Activated CD4-positive, alpha-beta T cell treated with anti-CD3 and anti-CD28 coated beads, Interleukin-2, amount 50 U/mL, for 24 hours (primary cell): ENCODE measurements at places on chromosomes 5 and 9.

- no peak for DNase-seq
These were observed 10.7 kb downstream of the SLC25A25 start for GRCh38 chr9:128078504-128079434.

DNA sequence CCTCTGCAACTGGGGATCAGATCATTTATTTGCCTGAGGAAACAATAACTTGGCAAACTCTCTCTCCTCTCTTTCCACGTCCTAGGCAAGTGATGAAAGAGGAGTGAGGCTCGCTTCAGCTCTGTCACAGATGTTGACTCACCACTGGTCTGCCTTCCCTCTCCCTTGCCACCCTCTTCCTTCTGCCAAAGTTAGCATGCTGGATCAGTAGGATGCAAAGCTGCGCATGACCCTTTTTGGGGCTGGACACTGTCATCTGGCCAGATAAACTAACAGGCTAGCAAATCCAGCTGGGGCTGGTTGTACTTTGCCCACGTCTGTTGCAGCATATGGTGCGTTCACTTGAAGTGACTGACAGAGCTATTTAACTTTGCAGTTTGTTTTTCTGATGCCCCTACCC, 36.2 kb upstream of the SMARCA2 start:
- DNase-seq = no peak

GRCh38 chr9:76526026-76526425, 67.0 kb downstream of the GCNT1 start:
- no peak for DNase-seq

DNA sequence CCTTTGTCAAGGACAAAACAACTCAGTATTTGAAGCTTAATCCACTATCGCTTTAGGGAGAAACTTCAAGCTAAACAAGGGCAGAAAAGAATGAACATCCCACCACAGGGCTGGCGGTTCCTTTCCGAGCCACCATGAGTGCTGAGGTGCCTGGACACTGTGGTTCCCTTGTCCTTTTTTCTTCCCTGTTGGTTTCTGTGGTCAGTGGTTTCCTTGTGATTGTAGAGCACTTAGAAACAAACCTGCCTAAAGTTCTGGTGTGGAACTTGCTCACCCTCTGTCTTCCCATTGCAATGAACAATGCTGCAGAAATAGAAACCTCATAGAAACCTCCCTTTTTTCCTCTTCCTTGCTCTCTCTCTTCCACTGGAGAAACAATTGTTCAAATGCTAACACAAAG, 79.3 kb upstream of the TBC1D2 start:
- no peak for DNase-seq

DNA sequence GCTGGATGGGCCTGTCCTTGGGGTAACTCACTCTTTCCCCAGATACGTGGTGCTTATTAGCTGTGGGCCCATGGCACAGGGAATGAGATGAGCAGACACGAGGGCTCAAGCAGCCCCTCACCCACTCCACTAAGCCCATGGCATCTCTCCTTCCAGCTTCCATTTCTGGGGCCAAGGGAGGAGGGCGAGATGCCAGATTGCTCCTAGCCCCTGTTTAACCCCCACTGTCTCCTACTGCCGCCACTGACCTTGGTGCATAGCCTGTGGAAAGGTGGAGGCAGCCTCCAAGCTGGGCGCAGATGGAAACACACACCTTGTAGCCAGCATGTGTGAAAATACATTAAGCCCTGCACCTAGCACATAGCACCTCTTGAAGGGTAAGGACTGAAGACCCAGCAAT, 167.6 kb downstream of the FSTL4 start:
- DNase-seq = no peak

GRCh38 chr9:131227959-131228460, 48.3 kb downstream of the FAM78A start:
- DNase-seq = no peak

DNA sequence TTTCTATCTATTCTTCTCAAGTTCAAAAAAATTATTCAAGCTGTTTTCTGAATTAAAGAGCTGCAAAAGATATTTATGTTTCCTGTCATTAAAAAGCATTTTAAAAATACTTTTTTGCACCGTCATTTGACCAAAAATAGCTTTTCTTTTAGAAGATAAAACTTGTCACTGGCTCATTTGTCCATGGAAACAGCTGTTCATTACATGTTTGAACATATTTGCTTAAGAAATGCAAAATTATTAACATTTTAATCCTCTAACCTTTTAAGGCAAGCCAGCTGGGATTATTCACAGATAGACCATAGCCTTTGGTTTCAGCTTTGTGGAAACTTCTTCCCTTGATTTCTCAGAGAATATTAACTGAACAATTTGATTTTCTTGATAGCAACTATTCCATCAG, 393.9 kb downstream of the TUSC1 start:
- DNase-seq = no peak

DNA sequence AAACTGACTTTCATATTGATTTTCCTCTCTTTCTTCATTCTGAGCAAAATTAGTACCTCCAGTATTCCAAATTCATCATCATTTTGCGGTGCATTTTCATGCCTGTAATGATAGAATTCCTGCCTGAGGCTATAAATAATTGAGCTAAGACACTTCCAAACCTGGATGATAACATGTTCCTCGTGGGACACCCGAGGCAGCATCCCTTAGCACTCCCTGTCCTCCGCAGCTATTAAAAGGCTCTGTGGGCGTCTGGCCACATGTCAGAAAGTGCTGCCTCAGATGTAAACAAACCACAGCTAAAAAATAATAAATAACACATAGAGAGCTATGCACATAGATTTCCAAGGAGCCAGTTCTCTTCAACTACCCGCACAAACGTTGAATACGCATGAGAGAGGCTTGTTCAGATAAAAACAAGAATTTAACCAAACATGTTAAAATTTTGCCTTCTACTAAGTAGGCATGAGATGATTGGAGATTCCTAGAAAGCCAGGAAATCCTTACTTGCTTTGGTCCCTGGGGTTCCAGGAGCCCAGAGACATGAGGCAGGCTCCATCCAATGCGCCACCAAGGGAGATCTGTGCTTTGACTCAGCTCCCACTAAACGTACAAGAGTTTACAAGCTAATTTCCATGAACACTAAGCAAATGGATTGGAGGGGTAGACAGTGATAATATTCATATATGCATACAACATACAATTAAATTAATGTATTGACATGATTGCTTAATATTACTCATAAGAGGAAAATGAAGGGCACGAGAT, 82.7 kb downstream of the SHC3 start:
- no peak for DNase-seq

- DNase-seq = no peak
These were observed 61.8 kb downstream of the NDFIP1 start for GRCh38 chr5:142170254-142170953.

DNA sequence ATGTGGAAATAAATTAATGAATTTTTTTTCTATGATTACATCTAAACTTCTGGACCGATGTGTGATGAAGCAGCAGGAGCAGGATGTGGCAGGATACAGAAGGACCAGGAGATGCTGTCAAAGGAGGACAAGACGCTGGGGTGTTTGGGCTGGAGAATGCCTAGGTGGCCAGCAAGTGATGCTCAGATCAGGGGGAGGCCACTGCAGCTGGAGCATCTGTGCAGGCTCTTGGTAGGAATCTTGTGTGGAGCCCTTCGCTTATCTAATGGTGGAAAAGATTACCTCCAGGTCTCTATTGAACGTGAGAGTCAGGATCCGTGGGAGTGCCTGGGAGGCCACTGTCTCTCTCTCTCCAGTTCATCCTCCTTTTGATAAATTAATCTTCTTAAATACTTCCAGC, 79.8 kb downstream of the MRPL36 start:
- no peak for DNase-seq

DNA sequence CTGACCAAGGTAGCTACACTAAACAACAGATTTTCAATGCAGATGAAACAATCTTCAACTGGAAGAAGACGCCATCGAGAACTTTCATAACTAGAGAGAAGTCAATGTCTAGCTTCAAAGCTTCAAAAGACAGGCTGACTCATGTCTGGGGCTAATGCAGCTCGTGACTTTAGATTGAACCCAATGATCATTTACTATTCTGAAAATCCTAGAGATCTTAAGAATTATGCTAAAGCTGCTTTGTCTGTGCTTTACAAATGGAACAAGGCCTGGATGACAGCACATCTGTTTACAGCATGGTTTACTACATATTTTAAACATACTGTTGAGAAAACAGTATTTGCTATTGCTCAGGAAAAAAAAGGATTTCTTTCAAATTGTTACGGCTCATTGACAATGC, 54.9 kb downstream of the RICTOR start:
- no peak for DNase-seq

GRCh38 chr9:121434969-121435368, 64.7 kb downstream of the GGTA1 start:
- DNase-seq = no peak

DNA sequence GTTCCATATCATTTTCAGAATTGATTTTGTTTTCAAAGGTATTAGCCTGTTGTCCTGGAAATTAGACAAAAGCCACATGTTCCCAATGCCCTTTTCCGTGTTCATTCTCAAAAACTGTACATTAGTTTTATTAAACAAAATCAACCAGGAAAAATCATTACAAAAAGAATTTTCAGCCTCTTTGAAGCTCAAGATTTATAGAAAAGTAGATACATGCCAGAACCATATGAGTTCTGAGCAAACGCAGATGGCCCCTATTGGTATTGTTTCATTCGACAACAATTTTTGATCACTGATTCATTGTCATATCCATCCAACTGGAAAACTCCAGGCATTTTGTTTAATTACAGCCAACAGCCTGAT, 148.5 kb upstream of the GRAMD2B start:
- no peak for DNase-seq

GRCh38 chr5:159695741-159696294, 220.5 kb upstream of the ADRA1B start:
- no peak for DNase-seq

DNA sequence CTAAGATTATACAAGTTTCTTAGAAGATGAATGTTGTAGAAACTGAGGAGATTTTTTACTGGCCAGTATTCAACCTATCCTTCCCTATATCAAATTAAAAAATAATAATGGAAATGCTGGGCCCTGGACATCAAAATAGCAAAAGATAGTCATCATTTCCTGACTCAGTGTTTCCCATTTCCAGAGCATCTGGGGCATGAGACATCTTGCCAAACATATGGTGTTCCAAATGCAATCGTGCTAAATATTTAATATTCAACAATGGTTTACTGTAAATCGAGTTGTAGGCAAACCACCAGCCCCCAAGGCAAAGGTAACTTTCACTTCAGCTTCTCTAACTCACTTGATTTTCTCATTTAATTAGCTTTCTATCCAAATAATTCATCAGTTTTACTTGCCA, 152.9 kb downstream of the FRMD3 start:
- no peak for DNase-seq

GRCh38 chr5:16885635-16886365, 50.3 kb downstream of the MYO10 start:
- DNase-seq = no peak
